ENCODE measurements at places on chromosomes 7 and 10. TPM values are rescaled to one million over a fixed set of nuclear protein-coding genes. Genes with fewer than 3 reads are reported as not detected.

The PLEKHA1 gene
- 42.3 TPM for total RNA-seq

DNA sequence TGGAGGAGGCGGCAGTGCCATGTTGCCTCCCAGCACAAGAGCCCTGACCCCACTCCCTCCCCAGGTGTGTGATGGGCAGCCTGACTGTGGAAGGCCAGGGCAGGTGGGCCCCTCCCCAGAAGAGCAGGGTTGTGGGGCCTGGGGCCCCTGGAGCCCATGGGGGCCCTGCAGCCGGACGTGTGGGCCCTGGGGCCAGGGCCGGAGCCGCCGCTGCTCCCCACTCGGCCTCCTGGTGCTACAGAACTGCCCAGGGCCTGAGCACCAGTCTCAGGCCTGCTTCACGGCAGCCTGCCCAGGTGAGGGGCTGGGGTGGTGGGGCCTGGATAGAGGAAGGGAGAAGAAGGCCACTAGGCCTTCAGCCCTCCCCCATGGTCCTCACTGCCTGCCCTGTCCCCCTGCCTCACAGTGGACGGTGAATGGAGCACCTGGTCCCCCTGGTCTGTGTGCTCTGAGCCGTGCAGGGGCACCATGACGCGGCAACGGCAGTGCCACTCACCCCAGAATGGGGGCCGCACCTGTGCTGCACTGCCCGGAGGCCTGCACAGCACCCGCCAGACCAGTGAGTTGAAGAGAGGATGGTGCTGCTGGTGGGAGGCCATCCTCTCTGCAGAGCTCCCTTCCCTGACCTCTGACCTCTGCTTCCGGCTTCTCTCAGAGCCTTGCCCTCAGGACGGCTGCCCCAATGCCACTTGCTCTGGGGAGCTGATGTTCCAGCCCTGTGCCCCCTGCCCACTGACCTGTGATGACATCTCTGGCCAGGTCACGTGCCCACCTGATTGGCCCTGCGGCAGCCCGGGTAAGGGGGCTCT lies 18.2 kb upstream of the ZNF467 start:
- DNase-seq, result no peak

- DNase-seq, result no peak
These were observed 2.1 kb downstream of the NFE2L3 start for GRCh38 chr7:26153823-26154783.

The JAZF1 gene
- total RNA-seq, result 33.6 TPM

All from posterior vena cava (tissue), 2 donors.